T-helper 17 cell (primary cell): ENCODE measurements at places on chromosomes 3 and 15. TPM values are rescaled to one million over a fixed set of nuclear protein-coding genes. Genes with fewer than 3 reads are reported as not detected.

GRCh38 chr3:44076221-44076829, 165.4 kb upstream of the TOPAZ1 start:
- DNase-seq = no peak

GRCh38 chr3:29949940-29950616, 656.3 kb upstream of the TGFBR2 start:
- DNase-seq = no peak

- DNase-seq = no peak
Measured at GRCh38 chr3:170642882-170643601, 57.2 kb upstream of the SLC7A14 start.

The SCN5A gene
- total RNA-seq = not detected
